ENCODE measurements at places on chromosomes 13 and 19.

- no peak for DNase-seq
Measured at GRCh38 chr13:50685491-50685890, 158.0 kb downstream of the DLEU7 start.

DNA sequence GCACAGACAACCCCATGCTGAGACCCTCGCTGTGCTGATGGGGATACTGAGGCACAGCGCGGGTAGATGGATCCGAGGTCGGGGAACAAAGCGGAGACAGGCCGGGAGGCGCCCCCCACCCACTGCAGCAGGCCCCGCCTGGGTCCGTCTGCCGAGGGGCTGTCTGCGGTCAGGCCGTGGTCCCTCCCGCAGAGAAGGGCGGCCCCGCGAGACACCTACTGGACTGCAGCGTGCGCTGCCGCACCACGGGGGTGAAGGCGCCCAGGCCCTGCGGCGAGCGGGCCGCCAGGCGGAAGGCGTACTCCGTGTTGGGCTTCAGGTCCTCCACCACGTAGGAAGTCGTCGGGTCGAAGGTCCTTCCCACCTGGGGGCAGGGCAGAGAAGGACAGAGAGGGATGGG lies 101.9 kb downstream of the PTPRS start:
- no peak for DNase-seq

- DNase-seq, result no peak
Measured at GRCh38 chr13:29925457-29926097, 75.2 kb upstream of the UBL3 start.

- no peak for DNase-seq
Measured at GRCh38 chr13:43195551-43195950, 172.2 kb downstream of the DNAJC15 start.

GRCh38 chr19:1863328-1863637 lies at the start of gene KLF16:
Gene KLF16 (minus strand): TSS chr19:1863579. CDS start chr19:1863497, 82 bp downstream.
- DNase-seq, result no peak

DNA sequence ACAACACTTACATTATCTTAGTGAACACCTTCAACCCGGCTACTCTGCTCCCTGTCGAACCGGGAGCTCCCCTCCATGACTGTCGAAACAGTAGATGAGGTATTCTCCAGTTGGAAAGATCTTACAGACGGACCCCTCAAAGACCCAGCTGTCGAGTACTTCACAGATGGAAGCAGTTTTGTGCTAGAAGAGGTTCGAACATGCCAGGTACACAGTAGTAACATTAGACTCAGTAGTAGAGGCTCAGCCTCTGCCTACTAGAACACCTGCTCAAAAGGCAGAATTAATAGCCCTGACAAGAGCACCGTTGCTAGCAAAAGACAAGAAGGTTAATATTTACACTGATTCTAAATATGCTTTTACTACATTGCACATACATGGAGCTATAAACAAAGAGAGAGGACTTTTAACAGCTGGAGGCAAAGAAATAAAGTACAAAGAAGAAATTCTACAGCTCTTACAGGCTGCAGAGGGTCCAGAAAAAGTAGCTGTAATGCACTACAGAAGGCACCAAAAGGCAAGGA lies 13.6 kb upstream of the SLC15A1 start:
- DNase-seq, result no peak

- DNase-seq, result no peak
Measured at GRCh38 chr13:41541142-41541938, 84.0 kb downstream of the RGCC start.

DNA sequence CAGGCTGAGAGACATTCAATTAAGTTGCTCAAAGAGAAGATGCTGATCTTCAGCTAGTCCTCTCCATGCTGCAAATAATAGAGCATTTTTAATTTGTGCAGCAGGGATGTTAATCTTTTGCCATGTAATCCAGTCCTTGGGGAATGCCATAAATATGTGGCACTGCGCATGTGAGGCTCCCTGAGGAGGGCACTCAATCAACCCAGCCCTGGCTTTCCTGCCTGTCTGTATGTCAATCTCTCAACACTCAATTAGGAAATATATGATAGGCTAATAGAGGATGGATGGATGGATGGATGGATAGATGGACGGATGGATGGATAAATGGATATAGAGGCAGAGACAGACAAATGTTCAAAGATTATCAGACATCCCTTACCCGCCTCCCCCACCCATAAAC lies 31.6 kb upstream of the POP4 start:
- DNase-seq, result no peak

DNA sequence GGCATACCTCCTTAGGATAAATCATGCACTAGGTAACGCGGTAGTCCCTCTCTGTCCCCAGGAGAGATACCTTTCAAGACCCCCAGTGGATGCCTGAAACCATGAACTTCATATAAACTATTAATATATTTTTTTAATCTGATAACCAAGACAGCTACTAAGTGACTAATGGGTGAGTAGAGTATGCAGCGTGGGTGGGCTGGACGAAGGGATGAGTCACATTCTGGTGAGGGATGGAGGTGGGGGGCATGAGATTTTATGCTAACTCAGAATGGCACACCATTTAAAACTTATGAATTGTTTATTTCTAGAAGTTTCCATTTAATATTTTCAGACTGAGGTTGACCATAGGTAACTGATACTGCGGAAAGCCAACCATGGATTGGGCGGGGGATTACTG lies 46.2 kb downstream of the CDK8 start:
- no peak for DNase-seq
